ENCODE measurements at places on chromosomes 1 and 21. TPM values are rescaled to one million over a fixed set of nuclear protein-coding genes. Genes with fewer than 3 reads are reported as not detected.

CALML6 gene
- 0.97 TPM for total RNA-seq

SPATA21 gene
- total RNA-seq, result 0.27 TPM

ALX3 gene
- total RNA-seq, result not detected

ASCL5 gene
- total RNA-seq, result 1.4 TPM

CRP gene
- not detected for total RNA-seq

OR2L2 gene
- not detected for total RNA-seq

SIM2 gene
- total RNA-seq, result not detected

LENEP gene
- 1.4 TPM for total RNA-seq

HHIPL2 gene
- 0.45 TPM for total RNA-seq

KDM5B gene
- total RNA-seq, result 213 TPM

ARHGEF10L gene
- 10.6 TPM for total RNA-seq

FCRL2 gene
- not detected for total RNA-seq

TOR1AIP2 gene
- 70.9 TPM for total RNA-seq

DISP1 gene
- 8.4 TPM for total RNA-seq

AMIGO1 gene
- total RNA-seq, result 2.7 TPM

RGS16 gene
- 19.4 TPM for total RNA-seq

DNA sequence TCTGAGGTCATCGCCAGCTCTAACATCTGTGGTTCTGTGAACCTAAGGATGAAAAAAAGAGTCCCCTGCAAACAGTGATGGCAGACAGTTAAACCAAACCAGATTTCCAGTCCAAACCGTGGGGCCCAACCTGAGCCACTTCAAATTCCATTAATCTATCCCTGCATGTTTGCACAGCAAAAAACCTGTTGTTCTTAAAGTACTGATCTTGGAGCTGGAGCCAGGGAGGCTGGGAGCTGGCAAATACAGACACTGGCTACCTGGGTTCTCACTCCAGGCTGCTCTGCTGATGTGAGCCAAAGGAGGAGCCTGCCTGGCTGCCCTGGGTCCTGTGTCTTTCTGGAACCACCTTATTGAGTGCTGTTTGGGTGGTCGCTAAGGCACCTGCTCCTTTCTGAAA lies 16.4 kb downstream of the LDLRAD1 start:
- peak; percentile 33 for DNase-seq

GRCh38 chr1:203628201-203629015 lies 1.8 kb downstream of the ATP2B4 start:
- DNase-seq, result peak; percentile 96

GRCh38 chr1:116397728-116398127 lies 24.7 kb downstream of the ATP1A1 start:
- DNase-seq, result peak; percentile 24

DNA sequence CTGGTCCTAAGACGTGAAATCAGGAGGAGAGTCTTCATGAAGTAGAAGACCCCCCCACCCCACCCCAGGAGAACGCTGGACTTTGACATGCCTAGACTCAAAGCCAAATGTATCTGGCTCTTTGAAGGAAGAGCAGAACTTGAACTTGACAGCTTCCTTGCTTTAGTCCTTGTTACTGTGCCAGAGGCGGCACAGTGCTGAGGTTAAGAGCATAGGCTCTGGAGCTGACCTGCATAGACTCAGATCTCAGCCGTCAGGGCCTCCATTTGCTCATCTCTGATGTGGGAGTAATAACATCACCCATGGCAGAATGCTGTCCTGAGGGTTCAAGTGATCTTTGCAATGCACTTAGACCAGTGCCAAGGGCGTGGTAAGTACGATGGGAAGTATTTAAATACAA lies 39.0 kb downstream of the COL6A1 start:
- no peak for DNase-seq

- DNase-seq, result peak; percentile 77
Measured at GRCh38 chr1:35558374-35559316, 1.0 kb downstream of the NCDN start.

GRCh38 chr21:10463156-10463555 lies 58.2 kb upstream of the TPTE start:
- no peak for DNase-seq

GRCh38 chr1:181160998-181161870 lies 72.7 kb downstream of the IER5 start:
- no peak for DNase-seq

DNA sequence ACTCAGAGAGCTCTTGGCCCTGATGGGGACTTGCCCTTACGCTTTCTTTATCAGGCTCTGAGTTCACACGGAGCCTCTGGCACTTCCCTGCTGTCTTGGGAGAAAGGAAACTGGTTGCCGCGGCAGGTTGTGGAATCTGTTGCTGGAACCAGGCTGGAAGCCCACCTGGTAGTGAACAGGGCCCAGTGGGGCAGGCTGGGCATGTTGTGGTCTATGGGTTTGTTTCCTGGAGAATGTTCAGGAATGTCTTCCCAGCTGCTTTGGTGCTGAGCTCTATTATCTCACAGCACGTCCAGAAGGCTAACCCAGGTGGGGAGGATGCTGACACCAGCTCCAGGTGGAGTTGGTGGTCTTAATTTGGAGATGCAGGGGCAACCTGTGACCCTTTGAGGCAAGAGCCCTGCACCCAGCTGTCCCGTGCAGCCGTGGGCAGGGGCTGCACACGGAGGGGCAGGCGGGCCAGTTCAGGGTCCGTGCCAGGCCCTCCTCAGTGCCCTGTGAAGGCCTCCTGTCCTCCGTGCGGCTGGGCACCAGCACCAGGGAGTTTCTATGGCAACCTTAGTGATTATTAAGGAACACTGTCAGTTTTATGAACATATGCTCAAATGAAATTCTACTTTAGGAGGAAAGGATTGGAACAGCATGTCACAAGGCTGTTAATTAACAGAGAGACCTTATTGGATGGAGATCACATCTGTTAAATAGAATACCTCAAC lies 33.3 kb upstream of the TDRD10 start:
- no peak for DNase-seq

DNA sequence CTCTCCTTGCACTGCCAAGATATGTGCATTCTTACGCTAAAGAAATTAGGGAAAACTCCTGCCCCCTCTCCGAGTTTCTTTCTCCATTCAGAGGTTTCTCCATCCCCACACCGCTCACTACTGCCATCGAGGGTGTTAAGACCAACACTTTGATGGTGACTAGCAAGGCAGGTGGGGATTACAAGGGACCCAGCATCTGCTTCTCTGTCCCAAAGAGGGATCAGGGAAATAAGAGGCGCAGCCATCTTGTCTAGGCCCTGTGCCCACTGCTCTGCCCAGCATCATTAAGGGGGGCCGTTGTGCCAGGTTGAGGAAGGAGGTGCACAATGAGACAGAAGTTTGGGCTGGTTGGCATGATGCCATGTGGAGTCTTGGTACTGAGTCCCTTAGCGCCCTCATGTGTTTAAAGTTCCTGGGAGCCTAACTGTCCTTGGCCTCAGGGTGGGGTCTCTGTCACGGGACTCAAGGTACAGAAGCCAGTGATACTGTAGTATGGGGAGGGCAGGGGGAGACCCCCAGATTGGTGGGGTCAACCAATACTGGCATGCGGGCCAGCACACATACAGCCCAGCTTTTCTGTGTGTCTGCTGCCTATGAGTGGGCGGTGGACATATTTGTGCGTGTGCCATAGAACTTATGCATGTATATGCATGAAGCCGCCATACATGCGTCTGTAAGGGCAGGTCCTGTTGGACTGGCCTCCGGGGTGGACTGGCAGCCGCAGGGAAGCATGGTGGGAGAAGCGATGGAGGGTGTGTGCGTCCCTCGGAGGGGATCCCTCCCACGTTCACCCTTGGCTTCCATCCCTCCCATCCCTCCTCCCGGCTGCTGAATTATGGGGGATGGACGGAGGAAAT lies 5.5 kb downstream of the EFNA3 start:
- DNase-seq, result peak; percentile 53

GRCh38 chr21:39850333-39850732 lies 16.9 kb upstream of the PCP4 start:
- DNase-seq, result peak; percentile 10

GRCh38 chr1:224696891-224697765 lies 81.0 kb downstream of the CNIH3 start:
- DNase-seq, result no peak

- DNase-seq, result no peak
Measured at GRCh38 chr1:214587165-214587564, 15.8 kb upstream of the CENPF start.

DNA sequence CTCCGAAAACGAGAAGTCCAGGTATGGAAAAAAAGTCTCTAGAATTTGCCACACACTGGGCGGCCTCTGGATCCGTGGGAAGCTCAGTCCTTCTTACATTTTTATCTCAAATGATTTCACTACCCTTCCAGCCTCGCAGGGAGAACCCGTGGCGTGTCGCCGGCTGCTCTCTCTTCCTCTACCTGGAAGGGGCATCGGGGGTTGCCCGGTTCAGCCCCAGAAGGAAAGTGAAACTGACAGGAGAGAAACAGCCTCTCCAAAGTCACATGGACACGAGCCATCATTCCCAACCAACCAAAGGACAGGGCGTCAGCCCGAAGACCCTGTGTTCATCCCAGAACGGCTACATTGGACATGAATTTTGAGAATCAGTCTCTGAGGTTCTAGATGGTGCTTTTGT lies 182.5 kb downstream of the ADSS2 start:
- no peak for DNase-seq

GRCh38 chr21:40662889-40663288 lies 184.1 kb downstream of the DSCAM start:
- no peak for DNase-seq

- DNase-seq, result no peak
Measured at GRCh38 chr1:22738522-22738921, 27.9 kb downstream of the EPHB2 start.

GRCh38 chr1:97123717-97124431 lies 402.3 kb downstream of the PTBP2 start:
- DNase-seq, result no peak

- no peak for DNase-seq
Measured at GRCh38 chr1:163773396-163773795, 451.6 kb downstream of the NUF2 start.

GRCh38 chr1:192592981-192593708 lies 17.6 kb downstream of the RGS1 start:
- DNase-seq, result no peak

GRCh38 chr21:43591571-43591970 lies 67.7 kb downstream of the HSF2BP start:
- DNase-seq, result no peak

DNA sequence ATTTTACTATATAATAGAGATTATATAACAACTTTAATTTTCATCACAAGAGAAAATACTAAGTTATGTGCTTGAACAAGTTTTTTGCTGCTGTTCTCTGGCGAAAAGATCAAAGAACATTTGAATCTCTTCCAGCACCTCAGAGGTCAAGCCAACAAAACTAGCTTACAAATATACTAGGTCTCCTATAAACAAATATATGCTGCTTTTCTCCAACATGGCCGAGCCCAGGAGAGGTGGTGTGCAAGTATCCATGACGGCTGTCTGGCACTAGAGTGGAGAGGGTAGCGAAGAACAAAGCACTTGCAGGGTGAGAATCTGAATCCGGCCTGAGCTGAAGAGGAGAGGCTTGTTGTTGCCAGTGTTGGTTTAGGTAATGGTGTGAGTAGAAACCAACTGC lies 7.5 kb upstream of the FMO3 start:
- DNase-seq, result no peak

- no peak for DNase-seq
Measured at GRCh38 chr1:185742403-185742802, 8.2 kb downstream of the HMCN1 start.

GRCh38 chr1:94729267-94729666 lies 90.9 kb upstream of the SLC44A3 start:
- DNase-seq, result no peak

DNA sequence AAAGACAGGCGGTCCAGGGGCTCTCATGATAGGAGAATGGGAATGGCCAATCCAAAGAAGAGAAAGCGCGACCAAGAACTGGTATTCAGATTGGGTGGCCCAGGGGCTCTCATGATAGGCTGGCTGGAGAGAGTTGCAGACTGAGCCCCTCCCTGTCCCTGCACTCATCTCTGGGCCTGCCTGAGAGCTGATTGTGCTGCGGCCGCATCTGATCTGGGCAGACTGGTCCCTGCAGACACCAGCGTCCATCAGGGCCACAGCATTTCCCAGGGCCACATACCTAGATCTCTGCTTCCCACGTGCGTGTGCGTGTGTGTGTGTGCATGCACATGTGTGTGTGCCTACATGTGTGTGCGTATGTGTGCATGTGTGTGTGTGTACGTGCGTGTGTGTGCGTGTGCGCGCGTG lies 30.4 kb upstream of the MAN1C1 start:
- DNase-seq, result peak; percentile 90

DNA sequence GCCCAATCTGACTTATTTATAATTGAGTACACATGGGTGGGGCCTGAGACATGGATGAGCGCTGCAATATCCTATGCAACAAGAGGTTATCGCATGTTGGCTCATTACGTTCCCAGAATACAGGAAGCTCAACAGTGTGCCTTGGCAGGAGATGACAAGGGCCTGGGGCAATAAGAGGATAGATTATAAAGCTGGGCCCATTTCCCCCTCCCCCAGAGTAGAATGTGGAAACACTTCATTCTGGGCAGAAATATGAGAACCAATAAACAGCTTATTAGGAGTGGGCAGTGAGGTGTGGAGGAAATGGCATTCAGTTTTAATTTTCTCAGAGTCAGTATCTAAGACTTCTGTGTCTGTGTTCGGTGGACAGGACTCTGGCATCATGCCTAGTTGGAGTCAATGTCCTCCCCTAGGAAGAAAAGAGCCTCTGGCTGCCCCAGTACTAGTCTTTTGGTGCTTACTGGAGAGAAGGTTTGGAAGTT lies 92.8 kb downstream of the PIK3R3 start:
- DNase-seq, result no peak

- DNase-seq, result no peak
Measured at GRCh38 chr1:244836584-244836983, 1.1 kb downstream of the COX20 start.

DNA sequence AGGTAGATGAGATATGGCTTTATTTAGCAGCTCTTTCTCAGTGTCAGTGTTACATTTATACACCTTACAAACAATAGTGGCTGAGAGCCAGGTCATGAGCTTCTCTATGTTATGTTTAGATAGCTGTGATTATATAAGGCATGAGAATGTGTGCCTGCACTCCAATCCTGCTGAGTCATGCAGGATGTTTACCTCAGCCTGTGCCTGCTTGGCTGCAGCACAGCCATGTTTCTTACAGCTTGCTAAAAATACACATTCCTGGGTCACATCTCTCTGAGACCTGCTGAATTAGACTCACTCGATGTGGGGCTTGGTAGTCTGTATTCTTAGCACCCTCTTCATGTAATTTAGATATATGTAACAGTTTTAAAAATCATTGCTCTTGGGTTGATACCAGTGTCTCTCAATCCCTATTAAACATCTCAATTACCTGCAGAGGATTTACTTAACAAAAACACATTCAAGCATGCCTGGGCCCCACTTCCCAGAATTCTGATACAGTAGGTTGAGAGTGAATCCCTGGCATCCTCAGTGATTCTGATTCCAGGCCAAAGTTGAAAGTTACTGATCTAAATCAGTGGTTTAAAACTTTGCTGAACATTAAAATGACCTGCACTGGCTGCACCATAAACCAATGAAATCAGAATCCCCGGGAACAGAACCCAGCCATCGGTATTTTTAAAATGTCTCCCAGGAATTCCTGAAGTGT lies 107.5 kb downstream of the GDAP2 start:
- DNase-seq, result no peak

GRCh38 chr1:17059391-17060305 lies 5.8 kb upstream of the SDHB start:
- DNase-seq, result peak; percentile 95
